ENCODE measurements at places on chromosomes 5 and 9.

DNA sequence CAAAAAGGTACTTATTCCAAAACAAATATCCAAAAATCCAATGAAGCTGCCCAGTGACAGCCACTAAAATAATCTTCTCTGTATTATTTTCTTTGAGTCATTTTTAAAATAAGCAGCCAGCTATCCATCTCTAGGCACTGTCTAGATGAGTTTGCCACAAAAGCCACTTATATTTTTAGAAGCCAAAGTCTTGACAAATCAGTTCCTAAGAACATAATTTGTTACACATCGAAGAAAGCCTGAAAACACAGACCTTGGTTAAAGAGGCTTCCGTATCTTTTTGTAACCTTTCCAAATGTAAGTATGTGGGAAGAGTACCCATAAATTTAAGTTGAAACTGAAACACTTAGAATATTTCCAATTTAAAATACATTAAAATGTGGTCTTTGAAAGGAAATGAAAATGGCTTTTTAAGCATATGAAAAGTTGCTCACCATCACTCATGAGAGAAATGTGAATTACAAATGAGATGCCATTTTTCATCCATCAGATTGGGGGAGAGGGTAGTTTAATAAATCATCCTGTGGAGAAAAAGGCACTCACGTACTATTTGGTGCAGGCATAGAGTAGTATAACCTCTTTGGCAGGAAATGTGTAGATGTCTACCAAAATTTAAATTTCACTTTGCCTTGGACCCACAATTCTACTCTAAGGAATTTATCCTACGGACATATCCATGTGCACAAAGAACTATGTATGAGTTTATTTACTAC, 180.4 kb downstream of the MLLT3 start:
- no peak for DNase-seq

DNA sequence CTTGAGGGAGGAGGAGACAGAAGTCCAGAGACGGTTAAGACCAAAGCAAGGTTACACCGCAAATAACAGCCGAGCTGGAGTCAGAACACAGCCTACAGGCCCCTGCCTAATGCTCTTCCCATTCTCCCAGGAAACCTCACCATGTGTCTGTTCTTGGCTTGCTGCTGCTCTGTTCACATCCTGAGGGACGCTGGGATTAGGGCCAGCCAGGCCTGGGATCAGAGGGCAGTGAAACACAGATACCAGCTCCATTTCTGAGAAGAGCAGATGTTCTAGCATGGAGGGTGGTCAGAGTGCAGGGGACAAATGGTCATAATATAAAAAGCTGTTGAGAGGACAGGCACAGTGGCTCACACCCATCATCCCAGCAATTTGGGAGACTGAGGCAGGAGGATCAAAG, 124.8 kb upstream of the LARP1 start:
- DNase-seq = no peak

DNA sequence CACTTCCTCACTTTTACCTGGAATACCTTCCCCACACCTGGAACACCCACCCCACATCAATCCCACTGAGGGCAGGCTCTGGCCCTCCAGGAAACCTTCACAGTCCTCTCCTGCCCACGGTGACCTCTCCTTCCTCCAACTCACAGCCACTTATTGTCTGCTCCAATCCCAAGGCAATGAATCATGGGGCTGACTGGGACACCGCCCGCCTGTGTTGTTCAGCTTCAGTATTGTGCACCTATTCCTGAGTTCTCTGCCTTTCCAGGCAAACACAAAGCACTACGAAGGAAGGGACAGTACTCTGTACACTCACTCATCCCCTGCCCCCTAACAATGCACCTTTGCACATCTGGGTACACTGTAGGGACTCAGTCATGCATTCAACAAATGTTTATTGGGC, 7.3 kb downstream of the PCDH1 start:
- no peak for DNase-seq

DNA sequence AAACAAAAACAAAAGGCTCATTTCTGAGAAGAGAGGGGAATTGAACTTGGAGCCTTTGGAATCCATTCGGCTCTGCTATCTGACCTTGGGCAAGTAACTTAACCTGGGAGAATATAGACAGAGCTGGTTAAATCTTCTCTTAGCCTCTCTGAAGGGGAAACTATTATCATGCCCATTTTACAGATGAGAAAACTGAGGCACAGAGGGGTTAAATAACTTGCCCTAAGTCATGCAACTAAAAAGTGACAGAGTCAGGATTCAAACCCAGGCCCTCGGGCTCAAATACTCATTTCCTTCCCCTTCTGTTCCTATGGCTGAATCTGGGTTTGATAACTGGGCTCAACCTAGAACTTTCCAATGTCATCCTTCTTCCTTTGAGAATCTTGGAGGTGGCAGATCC, 291.3 kb upstream of the MSX2 start:
- DNase-seq = no peak

DNA sequence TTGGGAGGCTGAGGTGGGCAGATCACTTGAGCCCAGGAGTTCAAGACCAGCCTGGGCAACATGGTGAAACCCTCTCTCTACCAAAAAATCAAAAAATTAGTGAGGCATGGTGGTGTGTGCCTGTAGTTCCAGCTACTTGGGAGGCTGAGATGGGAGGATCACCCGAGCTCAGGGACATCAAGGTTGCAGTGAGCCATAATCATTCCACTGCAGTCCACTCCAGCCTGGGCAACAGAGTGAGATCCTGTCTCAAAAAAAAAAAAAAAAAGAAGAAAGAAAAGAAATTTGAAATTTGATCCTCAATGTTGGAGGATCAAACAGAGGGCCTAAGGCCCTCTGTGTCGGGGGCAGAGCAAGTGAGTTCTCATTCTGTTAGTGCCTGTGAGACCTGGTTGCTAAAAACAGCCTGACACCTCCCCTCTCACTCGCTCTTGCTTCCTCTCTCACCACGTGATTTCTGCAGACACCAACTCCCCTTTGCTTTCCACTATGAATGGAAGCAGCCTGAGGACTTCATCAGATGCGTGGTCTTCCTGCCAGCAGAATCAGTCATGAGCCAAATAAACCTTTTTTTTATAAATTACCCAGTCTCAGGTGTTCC, 8.4 kb upstream of the GOLPH3 start:
- DNase-seq = peak; percentile 51
